ENCODE measurements at places on chromosomes 7 and 10.

DNA sequence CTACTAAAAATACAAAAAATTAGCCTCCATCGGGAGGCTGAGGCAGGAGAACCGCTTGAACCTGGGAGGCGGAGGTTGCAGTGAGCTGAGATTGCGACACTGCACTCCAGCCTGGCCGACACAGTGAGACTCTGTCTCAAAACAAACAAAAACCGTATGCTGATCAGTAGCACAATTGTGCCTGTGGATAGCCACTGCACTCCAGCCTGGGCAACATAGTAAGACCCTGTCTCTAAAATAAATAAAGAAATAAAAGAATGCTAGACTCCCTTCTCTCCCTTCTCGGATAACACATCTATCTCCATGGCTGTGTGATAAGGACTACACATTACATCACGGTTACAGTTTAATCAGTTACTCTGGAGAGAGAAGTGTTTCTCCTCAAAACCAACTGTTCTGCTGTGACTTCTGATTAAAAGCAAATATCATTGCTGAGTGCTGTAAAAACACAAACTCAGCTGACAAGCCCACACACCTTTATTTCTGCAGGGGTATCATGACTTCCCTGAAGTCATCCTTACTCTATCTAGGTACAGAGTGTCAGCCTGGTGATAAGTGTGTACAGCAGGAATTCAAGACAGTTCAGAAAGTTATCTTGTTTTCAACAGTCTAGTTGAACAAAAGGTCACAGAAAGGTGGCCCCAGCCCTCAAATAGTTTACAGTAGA is 5.3 kb upstream of the ARHGAP19 start:
- H3K36me3 ChIP-seq = no peaks in the 10 kb centered on the region
- DNase-seq = no peak
- no peaks in the 10 kb centered on the region for H3K27me3 ChIP-seq
- H3K4me3 ChIP-seq = no peak overlapping the region

GRCh38 chr10:132418527-132419416 is 21.8 kb downstream of the PWWP2B start:
- DNase-seq = no peak
- H3K36me3 ChIP-seq = no peaks in the 10 kb centered on the region
- peaks cover 42% of the 10 kb centered on the region for H3K4me1 ChIP-seq
- H3K27ac ChIP-seq = peak overlapping the region; percentile 54
- H3K27me3 ChIP-seq = no peaks in the 10 kb centered on the region

DNA sequence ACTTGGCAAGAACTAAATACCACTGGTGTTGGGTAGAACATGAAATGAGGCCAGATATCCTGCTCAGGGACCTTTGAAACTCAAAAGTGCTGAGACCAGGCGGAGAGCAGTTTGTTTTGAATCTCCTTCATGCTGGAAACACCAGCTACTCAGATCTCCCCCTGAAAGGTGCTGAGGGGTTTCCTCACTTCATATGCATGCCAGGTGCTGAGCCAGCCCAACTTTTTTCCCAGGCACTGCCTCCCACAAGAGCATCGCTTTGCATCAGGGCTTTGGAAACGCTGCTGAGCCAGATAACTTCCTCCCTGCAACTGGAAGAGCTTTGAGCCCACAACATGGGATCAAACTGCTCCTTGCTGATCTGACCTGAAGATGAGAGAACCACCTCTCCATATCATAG is 13.7 kb downstream of the NPTX2 start:
- no peaks in the 10 kb centered on the region for H3K27me3 ChIP-seq
- no peak overlapping the region for H3K27ac ChIP-seq
- H3K4me1 ChIP-seq = no peaks in the 10 kb centered on the region

DNA sequence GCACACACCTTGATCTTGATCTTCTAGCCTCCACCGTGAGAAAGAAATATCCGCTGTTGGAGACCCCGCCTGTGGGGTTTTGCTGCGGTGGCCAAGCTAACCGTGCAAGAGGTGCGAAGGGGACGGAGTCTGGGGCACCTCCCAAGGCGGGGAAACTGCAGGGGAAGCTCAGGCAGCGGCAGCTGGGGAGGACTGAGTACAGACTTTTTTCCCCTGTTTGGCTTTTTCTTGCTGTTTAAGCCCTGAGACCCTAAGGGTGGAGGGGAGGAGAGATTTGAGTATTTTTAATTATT is 108.0 kb downstream of the DNAJB6 start:
- H3K27me3 ChIP-seq = no peaks in the 10 kb centered on the region
- H3K27ac ChIP-seq = no peak overlapping the region
- DNase-seq = no peak
- H3K4me1 ChIP-seq = no peaks in the 10 kb centered on the region

- H3K4me3 ChIP-seq = no peak overlapping the region
- no peak for DNase-seq
- H3K36me3 ChIP-seq = no peaks in the 10 kb centered on the region
- no peaks in the 10 kb centered on the region for H3K27me3 ChIP-seq
Measured at GRCh38 chr7:22117222-22117621, 171.5 kb upstream of the CDCA7L start.

DNA sequence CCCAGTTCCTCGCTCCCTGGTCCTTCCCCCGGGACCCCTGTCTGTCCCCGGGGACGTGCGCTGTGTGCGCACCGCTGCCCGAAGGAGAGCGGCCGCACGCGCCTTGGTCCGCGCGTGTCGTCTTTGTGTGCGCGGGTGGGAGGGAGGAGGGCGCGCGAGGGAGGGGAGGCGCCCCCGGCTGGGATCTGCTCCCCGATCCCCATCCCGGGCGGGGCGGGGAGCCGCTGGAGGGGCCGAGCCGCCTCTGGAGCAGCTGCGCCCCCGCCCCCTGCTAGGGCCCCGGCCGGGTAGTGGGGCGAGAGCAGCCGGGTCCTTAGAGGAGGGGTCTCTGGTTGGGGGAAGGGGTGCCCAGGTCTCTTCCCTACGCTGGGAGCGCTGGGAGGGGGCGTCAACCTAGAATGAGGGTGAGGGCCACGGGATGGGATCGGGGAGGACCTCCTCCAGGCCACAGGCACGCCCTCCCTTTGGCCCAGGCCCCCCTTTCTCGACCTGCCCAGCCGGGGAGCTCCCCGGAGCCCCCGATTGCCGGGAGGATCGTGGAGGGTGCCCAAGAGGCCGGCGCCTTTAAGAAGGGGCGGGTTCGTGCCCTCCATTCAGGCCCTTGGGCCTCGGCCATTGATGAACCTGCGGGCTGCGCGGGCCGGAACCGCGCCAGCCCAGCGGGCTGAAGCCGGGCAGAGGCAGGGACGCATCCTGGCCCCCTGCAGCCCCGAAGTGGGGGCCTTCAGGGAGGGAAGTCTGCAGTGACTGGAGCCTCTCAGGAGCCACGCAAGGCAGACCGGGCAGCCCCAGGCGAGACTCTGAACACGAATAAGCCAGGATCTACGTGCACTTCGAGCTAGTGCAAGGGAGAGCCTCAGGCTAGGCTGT is 678 bp downstream of the SH2B2 start:
- peak overlapping the region; percentile 72 for H3K27ac ChIP-seq
- H3K27me3 ChIP-seq = no peaks in the 10 kb centered on the region
- no peaks in the 10 kb centered on the region for H3K36me3 ChIP-seq
- H3K4me3 ChIP-seq = peak overlapping the region; percentile 56

- H3K27me3 ChIP-seq = no peaks in the 10 kb centered on the region
- no peaks in the 10 kb centered on the region for H3K4me1 ChIP-seq
- no peak for DNase-seq
- H3K27ac ChIP-seq = no peak overlapping the region
- no peak overlapping the region for H3K4me3 ChIP-seq
Measured at GRCh38 chr7:158492367-158492764, 95.3 kb downstream of the PTPRN2 start.

- no peaks in the 10 kb centered on the region for H3K36me3 ChIP-seq
- H3K27ac ChIP-seq = no peak overlapping the region
- no peak for DNase-seq
- no peaks in the 10 kb centered on the region for H3K4me1 ChIP-seq
- H3K27me3 ChIP-seq = no peaks in the 10 kb centered on the region
Measured at GRCh38 chr7:125057963-125058362, 128.3 kb upstream of the POT1 start.

DNA sequence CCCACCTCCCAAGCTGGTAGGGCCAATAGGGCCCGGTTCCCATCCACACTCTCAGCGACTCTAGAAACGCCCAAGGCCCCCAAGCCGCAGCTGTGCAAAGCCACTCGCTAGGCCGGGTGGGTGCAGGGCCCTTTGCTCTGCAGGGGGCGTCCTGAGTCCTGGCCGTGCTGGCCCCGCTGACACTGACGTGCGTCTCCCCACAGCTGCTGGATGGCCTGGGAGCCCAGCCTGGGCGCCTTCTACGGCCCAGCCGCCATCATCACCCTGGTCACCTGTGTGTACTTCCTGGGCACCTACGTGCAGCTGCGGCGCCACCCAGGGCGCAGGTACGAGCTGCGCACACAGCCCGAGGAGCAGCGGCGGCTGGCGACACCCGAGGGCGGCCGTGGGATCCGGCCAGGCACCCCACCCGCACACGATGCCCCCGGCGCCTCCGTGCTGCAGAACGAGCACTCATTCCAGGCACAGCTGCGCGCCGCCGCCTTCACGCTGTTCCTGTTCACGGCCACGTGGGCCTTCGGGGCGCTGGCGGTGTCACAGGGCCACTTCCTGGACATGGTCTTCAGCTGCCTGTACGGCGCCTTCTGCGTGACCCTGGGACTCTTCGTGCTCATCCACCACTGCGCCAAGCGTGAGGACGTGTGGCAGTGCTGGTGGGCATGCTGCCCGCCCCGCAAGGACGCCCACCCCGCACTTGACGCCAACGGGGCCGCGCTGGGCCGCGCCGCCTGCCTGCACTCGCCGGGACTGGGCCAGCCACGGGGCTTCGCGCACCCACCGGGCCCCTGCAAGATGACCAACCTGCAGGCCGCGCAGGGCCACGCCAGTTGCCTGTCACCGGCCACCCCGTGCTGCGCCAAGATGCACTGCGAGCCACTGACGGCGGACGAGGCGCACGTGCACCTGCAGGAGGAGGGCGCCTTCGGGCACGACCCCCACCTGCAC is 31.6 kb upstream of the KNDC1 start:
- DNase-seq = no peak
- H3K27ac ChIP-seq = no peak overlapping the region
- no peaks in the 10 kb centered on the region for H3K36me3 ChIP-seq
- H3K4me1 ChIP-seq = no peaks in the 10 kb centered on the region
- no peak overlapping the region for H3K4me3 ChIP-seq
- H3K27me3 ChIP-seq = no peaks in the 10 kb centered on the region

DNA sequence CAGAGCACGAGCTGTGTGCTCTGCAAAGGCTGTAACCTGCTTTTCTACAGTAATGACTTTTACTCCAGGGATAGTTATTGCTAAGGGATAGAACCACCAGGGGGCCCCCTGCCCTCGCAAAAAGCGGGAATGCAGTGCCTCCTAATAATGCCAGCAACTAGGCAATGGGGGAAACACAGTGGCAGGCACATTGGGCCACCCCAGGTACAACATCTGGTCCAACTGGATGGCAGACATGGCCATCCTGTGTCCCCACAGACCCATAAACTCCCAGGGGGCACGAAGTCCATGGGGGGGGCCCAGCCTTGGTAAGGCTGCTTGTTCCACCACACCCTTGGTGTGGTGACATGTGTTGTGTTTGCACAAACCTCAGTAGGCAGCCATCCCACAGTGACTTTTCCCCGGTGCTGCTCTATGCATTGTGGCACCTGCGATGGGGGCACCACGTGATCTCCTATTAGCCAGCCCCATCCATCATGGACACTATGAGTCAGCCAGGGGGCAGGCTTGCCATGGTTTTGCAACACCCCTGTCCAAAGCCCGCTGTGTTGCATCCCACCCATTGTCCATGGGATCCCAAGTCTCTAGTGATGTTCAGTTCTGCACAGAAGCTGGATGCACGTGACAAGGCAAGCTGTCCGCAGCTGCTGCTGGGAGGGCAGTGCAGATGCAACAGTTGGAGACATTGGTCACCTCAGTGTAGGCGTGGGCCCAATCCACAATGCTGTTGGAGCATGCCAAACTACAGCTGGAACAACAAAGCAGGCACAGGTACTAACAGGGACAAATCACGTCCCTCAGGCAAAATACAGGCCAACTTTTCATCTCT is 84.0 kb downstream of the ANLN start:
- H3K36me3 ChIP-seq = no peaks in the 10 kb centered on the region
- no peaks in the 10 kb centered on the region for H3K27me3 ChIP-seq
- H3K4me3 ChIP-seq = no peak overlapping the region
- H3K27ac ChIP-seq = no peak overlapping the region
- H3K4me1 ChIP-seq = no peaks in the 10 kb centered on the region

- peak; percentile 48 for DNase-seq
- H3K36me3 ChIP-seq = no peaks in the 10 kb centered on the region
- no peak overlapping the region for H3K4me3 ChIP-seq
- H3K4me1 ChIP-seq = no peaks in the 10 kb centered on the region
- no peak overlapping the region for H3K27ac ChIP-seq
Measured at GRCh38 chr10:7488418-7488829, 77.6 kb upstream of the SFMBT2 start.

- H3K4me3 ChIP-seq = no peak within 1 kb of the TSS
- no peak within 1 kb of the TSS for H3K27ac ChIP-seq
- no peaks in the 10 kb centered on the region for H3K27me3 ChIP-seq
- H3K36me3 ChIP-seq = no peaks in the 10 kb centered on the region
Measured at GRCh38 chr10:133526957-133527588, at the start of gene CYP2E1. TSS of gene CYP2E1 (plus strand) at chr10:133527363. CDS start at chr10:133527396, 33 bp downstream.

- no peak overlapping the region for H3K4me3 ChIP-seq
- H3K4me1 ChIP-seq = no peaks in the 10 kb centered on the region
- peak; percentile 71 for DNase-seq
- H3K27ac ChIP-seq = peak overlapping the region; percentile 28
Measured at GRCh38 chr10:118116715-118117449, 70.1 kb upstream of the RAB11FIP2 start.

- H3K36me3 ChIP-seq = no peaks in the 10 kb centered on the region
- peak; percentile 39 for DNase-seq
- no peaks in the 10 kb centered on the region for H3K4me1 ChIP-seq
Measured at GRCh38 chr7:55546814-55547213, 25.5 kb downstream of the VOPP1 start.

DNA sequence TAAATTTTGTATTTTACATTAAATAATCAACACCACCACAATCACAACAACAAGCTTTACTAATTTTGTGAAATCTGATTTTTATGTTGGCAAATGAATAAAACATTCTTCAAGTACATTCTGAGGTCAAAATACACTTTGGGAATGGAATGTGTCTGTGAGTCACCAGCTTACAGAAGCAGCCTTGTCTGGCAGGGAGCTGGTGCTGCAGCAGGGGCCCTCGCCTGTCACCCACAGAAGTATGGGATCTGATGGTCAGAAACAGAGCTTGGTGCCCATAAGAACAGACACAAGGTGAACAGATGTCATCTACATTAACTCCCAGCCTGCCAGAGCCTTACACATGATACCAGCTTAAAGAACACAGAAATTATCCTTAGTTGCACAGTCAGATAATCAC is 496.9 kb downstream of the CCSER2 start:
- H3K36me3 ChIP-seq = no peaks in the 10 kb centered on the region
- H3K4me1 ChIP-seq = no peaks in the 10 kb centered on the region
- DNase-seq = no peak
- no peaks in the 10 kb centered on the region for H3K27me3 ChIP-seq
- H3K27ac ChIP-seq = no peak overlapping the region
- H3K4me3 ChIP-seq = no peak overlapping the region

- H3K36me3 ChIP-seq = no peaks in the 10 kb centered on the region
- DNase-seq = no peak
- H3K27ac ChIP-seq = no peak overlapping the region
- no peaks in the 10 kb centered on the region for H3K4me1 ChIP-seq
Measured at GRCh38 chr10:22711373-22711772, 3.0 kb downstream of the PIP4K2A start.

All from uterus (tissue), 4 donors.